H1 (cell line): ENCODE measurements at places on chromosomes 2 and 18.

- no peaks in the 10 kb centered on the region for H3K4me1 ChIP-seq
- H3K4me3 ChIP-seq, result no peak overlapping the region
- no peak overlapping the region for H3K27ac ChIP-seq
These were observed 76.7 kb upstream of the ACAA2 start for GRCh38 chr18:49890041-49890440.

DNA sequence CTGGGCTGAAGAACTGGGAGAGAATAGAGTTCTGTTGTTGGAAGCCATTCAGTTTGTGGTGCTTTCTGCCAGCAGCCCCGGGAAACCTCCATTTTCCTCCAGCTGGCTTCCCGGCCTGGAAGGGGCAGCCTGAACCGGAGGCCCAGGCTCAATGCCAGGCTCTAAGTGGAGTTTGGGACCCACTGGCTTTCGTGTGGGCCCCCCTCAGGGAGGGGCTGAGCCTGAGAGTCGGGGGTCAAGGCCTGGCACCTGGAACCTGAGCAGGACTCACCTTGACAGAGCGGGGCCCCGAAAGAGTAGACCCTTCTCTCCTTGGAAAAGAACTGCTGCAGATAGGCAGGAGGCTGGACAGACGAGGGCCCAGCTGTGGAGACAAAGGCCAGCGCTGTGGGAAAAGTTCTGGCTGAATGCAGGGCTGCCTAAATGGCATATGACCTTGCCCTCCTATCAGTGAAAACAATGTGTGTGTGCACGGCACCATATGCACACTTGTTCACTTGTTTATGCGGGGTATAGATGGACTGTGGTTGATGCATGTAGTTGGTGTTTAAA, 34.8 kb upstream of the ASB18 start:
- peak; percentile 30 for DNase-seq
- no peaks in the 10 kb centered on the region for H3K4me1 ChIP-seq
- no peaks in the 10 kb centered on the region for H3K27me3 ChIP-seq
- no peak overlapping the region for H3K27ac ChIP-seq

GRCh38 chr2:237701033-237701858, 73.9 kb downstream of the LRRFIP1 start:
- H3K4me3 ChIP-seq, result no peak overlapping the region
- DNase-seq, result no peak
- H3K36me3 ChIP-seq, result no peaks in the 10 kb centered on the region
- H3K27ac ChIP-seq, result peak overlapping the region; percentile 69; the same call in 1 of the 2 replicates

DNA sequence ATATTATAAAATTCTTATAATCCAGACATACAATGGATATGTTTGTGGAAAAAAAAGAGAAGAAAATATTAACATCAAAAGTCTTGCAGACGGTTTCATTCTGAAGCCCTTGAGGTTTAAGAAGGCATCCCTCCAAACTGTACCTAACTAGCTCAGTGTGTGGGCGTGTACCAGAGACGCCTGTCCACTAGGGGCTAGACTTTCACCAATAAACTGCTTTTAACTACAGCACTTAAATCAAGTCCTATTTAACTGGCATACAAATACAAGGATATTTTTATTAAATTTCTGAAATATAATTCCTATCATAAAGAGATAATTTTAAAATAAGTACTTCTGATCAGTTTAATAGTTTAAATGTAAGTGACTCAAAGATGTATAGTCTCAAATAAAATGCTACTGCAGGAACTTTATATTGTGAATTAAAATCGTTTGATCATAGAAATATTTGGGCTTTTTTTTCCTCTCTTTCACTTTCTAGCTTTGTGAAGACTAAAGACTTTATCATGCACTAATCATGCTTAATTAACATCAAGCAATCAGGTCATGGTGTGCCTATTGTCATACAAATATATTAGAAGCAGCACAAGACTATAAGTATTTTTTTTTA, 437.7 kb downstream of the SATB2 start:
- H3K4me3 ChIP-seq, result no peak overlapping the region
- DNase-seq, result no peak
- no peaks in the 10 kb centered on the region for H3K27me3 ChIP-seq
- H3K4me1 ChIP-seq, result no peaks in the 10 kb centered on the region
- no peak overlapping the region for H3K27ac ChIP-seq

DNA sequence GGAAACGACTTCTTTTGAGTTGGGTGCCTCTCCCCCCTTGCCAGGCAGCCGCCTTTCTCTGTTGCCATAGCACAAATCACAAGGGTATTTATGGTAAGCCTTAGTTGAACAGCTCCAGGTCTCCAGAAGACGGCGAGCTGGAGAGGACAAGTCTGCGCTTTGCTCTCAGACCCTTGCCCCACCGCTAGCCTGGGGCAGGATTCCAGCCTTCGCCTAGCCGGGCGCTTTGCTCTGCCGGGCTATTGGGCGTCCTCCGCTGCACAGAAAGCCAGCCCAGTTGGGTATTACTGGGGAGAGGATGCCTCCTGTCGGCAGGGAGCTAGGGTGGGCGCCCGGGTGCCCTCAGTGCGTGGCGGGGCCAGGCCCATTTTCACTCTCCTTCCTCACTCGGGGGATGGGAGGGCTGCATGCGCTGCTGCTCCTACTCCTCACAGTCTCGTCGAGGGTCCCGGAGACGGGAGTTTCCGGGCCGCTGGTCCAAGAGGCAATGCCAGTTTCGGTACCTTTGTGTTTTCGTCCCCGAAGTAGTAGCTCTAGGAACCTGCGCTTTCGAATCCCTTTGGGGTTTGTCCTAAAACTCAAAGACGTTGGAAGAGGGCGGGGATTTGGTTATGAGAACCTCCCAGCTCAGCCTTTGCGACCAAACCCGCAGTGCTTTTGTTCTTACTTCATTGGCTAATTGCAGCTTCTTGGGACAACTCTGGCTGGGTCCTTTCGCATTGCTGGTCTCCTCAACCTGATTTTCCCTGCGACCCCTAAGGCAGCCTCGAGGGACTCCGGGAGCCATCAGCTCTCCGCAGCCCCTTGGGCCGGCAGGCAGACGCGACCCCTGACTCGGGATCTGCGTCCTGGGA, 3.6 kb upstream of the DLX2 start:
- H3K4me1 ChIP-seq, result peaks cover 21% of the 10 kb centered on the region
- H3K27ac ChIP-seq, result no peak overlapping the region
- peak; percentile 80 for DNase-seq
- no peaks in the 10 kb centered on the region; the same call in 1 of the 2 replicates for H3K36me3 ChIP-seq
- peaks cover 82% of the 10 kb centered on the region for H3K27me3 ChIP-seq

- H3K27me3 ChIP-seq, result no peaks in the 10 kb centered on the region
- H3K36me3 ChIP-seq, result no peaks in the 10 kb centered on the region
- DNase-seq, result no peak
These were observed 184.4 kb downstream of the DYSF start for GRCh38 chr2:71637736-71638135.

- H3K27ac ChIP-seq, result no peak overlapping the region
- H3K4me1 ChIP-seq, result no peaks in the 10 kb centered on the region
- H3K36me3 ChIP-seq, result no peaks in the 10 kb centered on the region
- H3K27me3 ChIP-seq, result no peaks in the 10 kb centered on the region
- no peak overlapping the region for H3K4me3 ChIP-seq
These were observed 229.4 kb upstream of the MYT1L start for GRCh38 chr2:2560374-2561015.

DNA sequence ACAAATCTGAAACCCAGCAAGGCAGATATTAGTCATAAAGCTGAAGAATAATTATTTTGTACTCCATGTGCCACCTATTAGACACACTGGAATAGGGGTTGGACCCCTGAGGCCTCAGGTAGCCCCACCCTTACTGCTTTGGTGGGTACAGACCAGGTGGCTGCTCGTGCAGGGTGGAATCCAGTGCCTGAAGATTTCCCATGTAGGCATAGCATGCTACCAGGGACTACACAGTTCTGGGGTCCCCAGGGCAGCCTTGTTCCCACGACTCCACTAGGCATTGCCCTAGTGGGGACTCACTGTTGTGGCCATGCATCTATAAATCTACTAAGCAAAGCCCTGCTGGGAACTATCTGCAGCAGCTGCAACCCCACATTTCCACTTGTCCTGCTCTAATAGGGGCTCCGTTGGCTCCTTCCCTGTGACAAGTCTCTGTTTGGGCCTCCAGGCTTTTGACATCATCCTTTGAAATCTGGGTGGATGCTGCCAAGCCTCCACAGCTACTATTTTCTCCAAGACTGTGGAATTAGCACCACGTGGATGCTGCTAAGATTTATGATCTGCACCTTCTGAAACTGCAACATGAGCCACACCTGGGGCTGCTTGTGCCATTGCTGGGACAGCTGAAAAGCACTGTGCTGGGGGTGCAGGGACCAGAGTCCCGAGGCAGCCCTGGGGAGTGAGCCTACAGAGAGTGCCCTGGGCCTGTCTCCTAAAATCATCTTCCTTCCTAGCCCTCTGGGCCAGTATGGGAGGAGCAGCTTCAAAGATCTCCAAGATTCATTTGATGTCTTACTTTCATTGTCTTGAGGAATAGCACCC, 303.8 kb downstream of the FSIP2 start:
- no peak overlapping the region for H3K27ac ChIP-seq
- no peaks in the 10 kb centered on the region for H3K36me3 ChIP-seq
- no peak for DNase-seq
- no peak overlapping the region for H3K4me3 ChIP-seq
- no peaks in the 10 kb centered on the region for H3K27me3 ChIP-seq

DNA sequence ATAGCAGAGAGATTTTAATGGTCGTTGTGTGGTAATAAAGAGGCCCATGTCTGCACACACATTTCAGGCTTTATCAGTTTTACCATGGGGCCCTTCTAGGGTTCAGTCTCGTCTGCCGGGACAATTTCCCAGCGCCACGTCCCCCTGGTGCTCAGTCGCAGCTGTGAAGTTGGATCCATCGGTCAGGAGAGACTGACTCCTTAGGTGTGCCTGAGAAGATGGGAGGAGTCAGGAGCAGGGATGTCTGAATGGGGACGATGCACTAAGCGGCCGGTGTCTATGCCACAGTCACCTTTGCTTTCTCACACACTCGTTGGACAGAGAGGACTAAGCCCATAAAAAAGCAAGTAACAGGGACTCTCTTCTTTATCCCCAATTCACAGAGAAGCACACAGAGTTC, 71.4 kb downstream of the TWIST2 start:
- no peaks in the 10 kb centered on the region for H3K4me1 ChIP-seq
- H3K4me3 ChIP-seq, result no peak overlapping the region
- H3K27me3 ChIP-seq, result no peaks in the 10 kb centered on the region

- DNase-seq, result no peak
- H3K4me3 ChIP-seq, result no peak overlapping the region
- H3K27me3 ChIP-seq, result no peaks in the 10 kb centered on the region
These were observed 16.9 kb upstream of the CD28 start for GRCh38 chr2:203689426-203690116.

DNA sequence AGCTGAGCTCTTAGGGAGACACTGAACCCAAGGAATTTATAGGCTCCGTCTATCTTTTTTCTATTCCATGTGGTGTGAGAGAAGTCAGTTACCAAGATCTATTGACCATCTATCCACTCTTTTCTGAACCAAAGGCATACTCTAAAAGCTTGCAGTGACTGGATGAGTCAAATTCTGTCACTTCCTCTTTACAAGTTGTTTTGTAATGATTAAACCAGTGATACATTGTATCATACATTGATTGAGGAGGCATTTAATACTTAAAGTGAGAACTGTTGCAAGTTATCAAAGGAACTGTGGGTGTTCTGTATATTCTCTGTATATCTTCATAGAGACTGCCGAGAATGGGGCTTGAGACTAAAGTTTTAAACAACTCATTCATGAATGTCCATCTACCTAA, 188.8 kb downstream of the CAMKMT start:
- no peak for DNase-seq
- 0 out of 2 replicates have a peak, but pooled peaks cover 2% of the 10 kb centered on the region for H3K36me3 ChIP-seq
- H3K27me3 ChIP-seq, result no peaks in the 10 kb centered on the region
- H3K4me1 ChIP-seq, result peaks cover 2% of the 10 kb centered on the region; the same call in 1 of the 2 replicates
- no peak overlapping the region for H3K27ac ChIP-seq

DNA sequence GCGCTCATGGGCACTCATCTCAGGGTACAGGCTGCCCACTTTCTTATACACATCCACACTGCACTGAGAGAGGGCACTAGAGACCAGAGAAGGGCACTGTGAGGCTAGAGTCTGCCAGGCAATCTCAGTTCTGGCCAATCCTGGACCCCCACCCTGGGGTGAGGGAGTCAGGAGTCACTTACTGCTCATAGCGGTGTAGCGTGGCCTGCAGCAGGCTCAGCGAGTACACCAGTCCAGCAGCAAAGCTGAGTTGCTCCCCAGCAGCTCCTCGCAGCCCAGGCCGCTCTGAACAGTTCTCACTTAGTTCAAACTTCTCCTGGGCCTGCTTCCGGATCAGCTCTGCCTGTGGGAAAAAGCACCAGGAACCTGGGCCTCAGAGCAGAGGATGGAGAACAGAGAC, 12.3 kb downstream of the DCTN1 start:
- peaks cover 79% of the 10 kb centered on the region for H3K36me3 ChIP-seq
- no peaks in the 10 kb centered on the region for H3K27me3 ChIP-seq
- no peaks in the 10 kb centered on the region for H3K4me1 ChIP-seq
- DNase-seq, result no peak
- no peak overlapping the region for H3K27ac ChIP-seq

GRCh38 chr2:173493874-173494273, 139.2 kb downstream of the CDCA7 start:
- H3K27ac ChIP-seq, result no peak overlapping the region
- no peak for DNase-seq
- H3K4me3 ChIP-seq, result no peak overlapping the region
- H3K4me1 ChIP-seq, result no peaks in the 10 kb centered on the region

DNA sequence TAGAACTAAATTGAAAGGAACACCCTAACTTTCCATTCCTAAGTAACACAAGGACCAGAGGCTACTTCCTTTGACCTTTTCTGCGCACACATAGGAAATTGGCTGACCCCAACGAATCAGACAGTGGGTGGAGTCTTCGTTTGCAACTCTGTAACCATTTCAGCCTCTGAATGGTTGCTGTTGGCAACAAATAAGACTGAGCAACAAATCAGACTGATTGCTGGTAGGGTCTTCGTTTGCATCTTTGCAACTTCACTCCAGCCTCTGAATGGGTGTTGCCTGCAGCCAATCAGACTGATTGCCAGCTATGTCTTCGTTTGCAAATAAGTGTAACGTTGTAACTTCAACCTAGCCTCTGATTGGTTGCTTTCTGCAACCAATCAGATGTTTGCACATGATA, 34.6 kb downstream of the USP40 start:
- H3K27me3 ChIP-seq, result no peaks in the 10 kb centered on the region
- H3K4me1 ChIP-seq, result no peaks in the 10 kb centered on the region
- H3K27ac ChIP-seq, result no peak overlapping the region
- DNase-seq, result no peak

DNA sequence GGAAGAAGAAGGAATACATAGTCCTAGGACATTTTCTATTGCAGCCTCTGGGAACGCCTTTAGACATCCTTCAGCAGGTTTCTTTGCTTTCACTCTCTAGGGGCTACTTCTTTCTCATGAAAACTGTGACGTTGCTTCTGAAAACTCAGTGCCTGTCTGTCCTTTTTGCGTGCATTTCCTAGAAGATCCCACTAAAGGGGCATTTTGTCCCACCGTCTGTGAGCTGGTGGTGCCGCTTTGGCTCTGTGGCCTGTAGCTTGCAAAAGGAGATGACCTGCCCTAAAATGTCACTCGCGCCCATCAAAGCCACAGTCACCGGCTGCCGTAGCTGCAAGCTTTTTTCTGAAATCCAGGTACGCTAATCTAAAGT, 579 bp downstream of the STAT4 start:
- H3K27me3 ChIP-seq, result no peaks in the 10 kb centered on the region
- DNase-seq, result no peak
- peak overlapping the region; percentile 71 for H3K4me3 ChIP-seq
- H3K27ac ChIP-seq, result no peak overlapping the region
- H3K4me1 ChIP-seq, result peaks cover 3% of the 10 kb centered on the region; the same call in 1 of the 2 replicates
- no peaks in the 10 kb centered on the region for H3K36me3 ChIP-seq
